ENCODE measurements at places on chromosomes 5 and 9.

DNA sequence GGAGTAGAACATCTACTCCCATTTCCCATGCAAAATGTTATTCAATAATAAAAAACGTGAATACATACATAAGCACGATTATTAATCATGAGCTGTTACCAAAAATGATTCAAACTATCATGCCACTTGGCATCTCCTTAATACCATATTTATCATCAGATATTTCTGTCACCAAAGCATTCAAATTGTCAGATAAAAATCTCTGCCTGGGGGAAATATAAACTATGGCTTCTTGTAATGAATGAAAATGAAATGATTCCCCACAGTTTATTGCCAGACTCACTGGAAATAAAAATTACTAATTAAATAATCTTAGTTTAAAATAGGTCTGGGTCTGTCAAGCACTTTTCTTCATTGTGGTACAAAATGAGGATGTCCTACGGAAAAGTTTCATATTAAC lies 265.4 kb downstream of the EDIL3 start:
- DNase-seq = peak; percentile 23

DNA sequence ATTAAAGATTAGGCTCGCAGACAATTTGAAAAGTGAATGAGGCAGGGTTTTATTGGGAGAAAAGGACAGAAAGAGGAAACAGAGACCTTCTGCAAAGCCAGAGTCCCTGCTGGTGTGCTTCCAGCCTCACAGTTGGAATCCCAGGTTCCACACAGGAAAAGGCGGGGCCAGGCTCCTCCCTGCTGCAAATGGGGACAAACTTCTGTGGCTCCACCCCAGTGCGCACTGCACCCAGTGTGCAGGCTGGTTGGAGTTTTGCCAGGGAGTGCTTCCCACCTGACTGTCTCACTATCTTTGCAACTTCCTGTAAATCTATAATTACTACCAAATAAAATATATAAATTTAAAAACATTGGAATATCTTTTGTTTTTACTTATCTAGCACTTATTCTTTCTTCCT lies 386.0 kb upstream of the GRIN3A start:
- no peak for DNase-seq

- no peak for DNase-seq
Measured at GRCh38 chr9:19484699-19485098, 75.9 kb downstream of the ACER2 start.

DNA sequence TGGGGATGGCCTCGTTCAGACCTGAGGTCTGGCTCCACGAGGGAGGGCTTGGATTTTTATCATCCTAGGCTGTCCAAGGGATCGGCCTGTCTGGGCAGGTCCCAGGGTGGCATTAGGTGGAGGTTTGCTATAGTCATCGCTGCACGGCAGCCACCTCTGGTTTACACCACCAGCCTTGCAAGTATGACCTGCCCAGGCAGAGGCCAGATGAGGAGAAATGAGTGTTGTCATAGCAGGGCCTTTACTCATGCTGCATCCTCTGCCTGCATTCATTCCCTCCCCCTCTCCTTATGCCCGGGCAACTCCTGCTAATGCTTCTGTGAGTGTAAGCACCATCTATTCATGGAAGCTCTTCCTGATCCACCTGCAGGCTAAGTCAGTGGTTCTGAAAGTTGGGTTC lies 15.3 kb upstream of the NDST1 start:
- DNase-seq = peak; percentile 78

DNA sequence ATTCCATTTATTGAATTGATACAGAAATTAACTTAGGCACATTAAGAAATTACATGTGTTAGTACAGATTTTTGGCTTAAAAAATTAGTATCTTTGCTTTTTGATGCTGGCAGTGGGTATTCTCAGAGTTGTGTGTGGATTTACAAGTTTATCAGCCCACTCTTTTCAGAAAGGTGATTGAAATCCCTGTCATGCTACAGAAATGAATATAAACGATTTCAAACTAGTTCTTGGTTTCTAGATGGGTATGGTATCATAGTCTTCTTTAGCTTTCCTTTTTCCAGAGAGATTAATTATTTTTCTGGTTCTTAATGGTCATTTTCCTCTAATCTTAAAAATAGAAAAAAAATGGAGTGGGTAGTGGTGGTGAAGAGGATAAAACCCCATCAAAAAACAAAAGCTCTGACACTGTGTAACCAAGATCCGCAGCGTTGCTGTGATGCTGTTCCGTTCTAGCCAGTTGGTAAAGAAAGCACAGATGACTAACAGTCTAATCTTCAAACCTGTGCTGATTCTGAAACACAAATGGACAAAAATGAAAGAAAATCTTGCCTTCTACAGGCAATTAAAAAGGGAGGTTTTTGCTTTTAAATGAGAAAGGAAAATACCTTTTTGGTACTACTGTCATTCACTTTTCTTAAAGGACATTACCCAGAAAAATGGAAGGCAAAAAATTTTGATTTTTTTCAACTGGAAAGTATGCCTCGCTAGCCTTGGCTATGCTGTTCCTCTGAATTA lies 5.2 kb downstream of the LRRTM2 start:
- DNase-seq = no peak

GRCh38 chr5:28603869-28604268 lies 1565.5 kb upstream of the CDH9 start:
- DNase-seq = peak; percentile 7

- peak; percentile 87 for DNase-seq
Measured at GRCh38 chr5:40291338-40291737, 388.4 kb upstream of the PTGER4 start.

DNA sequence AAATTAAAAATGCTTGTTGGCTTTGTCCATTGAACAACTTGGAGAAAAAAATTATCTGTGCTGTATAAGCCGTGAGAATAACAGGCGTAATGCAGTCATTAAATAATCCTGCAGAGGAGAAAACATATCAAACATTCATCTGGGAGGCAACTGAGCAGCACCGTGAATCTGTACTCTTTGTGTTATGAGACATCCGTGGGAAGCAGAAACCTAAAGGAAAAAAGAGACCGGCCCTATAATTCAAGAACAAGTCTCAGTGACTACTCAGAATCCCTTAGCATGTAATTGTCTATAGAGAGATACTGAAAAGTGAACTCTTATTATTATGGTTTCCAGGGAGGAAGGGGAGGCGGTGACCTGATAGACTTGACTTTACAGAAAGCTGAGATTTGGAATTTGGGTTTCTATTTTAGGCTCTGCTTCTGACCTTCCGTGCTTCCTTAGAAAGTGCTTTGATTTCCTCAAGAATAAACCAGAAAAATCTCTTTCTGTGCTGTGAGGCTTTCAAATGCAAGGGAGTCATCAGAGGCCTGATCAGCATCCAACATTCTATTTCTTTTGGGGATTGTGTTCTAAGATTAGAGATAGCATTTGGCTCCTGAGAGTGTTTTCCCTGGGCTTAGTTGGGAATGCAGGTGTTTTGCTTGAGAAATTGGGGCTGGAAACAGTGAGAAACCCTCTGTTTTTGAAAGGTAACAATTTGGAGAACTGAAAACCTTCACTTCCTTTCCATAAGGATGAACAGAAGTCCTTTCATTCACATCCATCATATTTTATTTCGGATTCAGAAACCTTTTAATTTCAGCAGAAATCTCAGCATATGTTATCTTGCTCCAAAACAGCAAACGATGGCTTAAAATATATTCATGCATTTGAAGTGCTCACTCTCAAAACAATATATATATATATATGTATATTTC lies 296.7 kb downstream of the CSNK1G3 start:
- no peak for DNase-seq

DNA sequence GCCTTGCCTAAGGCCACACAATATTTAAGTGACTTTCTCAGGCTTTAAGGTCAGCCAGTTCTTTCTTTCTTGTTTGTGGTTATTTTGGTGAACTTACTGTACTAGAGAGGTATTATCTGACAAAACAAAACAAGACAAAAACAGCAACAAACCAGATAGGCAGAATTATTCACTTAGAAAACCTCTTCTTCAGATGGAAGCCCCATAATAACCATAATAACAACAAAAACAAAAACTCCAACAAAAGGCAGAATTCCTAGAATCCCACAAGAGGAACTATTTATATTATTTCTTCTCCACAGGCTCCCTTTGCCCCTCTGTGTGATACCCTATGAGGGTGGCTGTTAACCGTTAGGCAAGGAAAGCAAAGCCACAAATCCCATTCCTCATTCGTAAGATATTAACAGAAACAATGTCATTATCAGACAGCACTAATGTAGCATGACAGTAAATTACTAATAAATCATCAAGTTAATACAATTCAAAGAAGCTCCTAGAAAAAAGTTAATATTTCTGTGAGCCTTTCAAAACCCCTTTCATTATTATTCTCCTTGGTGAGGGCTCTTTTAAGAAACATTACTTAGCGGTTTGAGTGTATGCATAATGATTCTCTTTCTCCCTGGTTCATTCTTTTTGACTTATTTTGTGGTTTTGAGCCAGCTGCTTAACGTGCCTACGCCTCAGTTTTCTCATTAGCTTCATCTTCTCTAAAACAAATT lies 274.9 kb downstream of the EFNA5 start:
- no peak for DNase-seq

GRCh38 chr5:139382807-139383206 lies 290 bp downstream of the SLC23A1 start:
- no peak for DNase-seq

DNA sequence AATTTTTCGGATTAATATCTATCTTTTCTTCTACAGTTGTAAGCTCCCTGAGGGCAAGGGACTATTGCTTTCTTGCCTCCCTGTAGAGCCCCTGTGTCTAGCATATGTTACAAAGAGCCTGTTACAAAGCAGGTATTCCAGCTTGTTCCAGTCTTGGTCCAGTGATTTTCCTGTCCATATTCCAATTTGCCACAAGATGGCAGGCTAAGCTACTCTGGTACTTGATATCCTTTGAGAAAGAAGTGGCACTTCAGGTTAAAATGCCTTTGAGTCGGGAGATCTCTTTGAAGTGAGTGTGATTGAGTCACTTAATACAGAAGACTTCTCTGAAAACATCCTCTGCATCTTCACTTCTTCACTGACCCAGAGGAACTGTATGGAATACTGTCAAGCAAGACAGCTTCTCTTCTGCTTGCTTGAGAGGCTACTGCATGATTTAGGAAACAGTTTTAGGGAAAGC lies 24.5 kb downstream of the CAVIN4 start:
- peak; percentile 42 for DNase-seq

DNA sequence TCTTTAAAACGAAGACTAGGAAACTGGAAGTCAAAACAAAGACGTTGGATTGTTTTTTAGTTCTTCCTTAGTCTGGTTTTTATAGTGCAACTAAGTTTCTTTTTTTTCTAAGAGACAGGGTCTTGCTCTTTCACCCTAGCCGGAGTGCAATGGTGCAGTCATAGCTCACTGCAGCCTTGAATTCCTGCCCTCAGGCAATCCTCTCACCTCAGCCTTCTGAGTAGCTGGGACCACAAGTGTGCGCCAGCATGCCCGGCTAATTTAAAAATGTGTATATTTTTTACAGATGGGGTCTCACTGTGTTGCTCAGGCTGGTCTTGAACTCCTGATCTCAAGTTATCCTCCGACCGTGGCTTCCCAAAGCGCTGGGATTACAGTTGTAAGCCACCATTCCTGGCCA lies 27.6 kb downstream of the ZFYVE16 start:
- no peak for DNase-seq

DNA sequence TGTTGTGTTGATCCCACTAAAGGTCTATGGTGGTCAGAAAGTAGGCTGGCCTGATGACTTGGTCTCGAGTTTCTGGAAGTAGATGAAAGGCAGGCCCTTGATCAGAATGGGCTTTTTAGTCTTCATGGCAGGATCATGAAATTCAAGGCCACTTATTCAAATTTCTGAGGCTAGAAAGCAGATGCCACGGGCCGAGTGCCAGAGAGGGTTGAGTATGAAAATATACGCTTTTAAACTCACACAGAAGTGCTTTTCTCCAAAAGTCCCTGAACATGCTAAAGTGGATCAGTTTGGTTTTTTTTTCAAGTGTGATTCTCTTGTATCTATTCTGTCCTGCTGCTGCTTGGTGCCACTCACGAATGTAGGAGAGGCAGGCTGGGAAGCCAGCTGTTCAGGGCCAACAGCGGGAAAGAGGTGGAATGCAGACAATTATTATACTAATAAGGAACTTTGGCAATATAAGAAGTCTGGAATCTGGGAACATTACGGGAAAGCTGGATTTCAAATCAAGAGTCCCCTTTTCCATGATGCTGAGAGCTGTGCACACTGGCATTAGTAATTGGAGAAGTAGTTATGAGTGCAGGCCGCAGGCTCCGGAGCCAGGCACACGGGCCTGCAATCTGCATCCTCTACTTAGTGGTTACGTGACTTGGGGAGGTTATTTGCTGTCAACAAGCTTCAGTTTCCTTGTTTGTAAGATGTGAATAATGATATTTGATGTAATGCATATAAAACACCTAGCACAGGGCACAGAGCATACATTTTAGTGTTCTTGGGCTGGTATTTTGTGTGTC lies 95.8 kb downstream of the LMNB1 start:
- DNase-seq = no peak

GRCh38 chr9:95721061-95721531 lies 154.4 kb upstream of the ERCC6L2 start:
- no peak for DNase-seq

DNA sequence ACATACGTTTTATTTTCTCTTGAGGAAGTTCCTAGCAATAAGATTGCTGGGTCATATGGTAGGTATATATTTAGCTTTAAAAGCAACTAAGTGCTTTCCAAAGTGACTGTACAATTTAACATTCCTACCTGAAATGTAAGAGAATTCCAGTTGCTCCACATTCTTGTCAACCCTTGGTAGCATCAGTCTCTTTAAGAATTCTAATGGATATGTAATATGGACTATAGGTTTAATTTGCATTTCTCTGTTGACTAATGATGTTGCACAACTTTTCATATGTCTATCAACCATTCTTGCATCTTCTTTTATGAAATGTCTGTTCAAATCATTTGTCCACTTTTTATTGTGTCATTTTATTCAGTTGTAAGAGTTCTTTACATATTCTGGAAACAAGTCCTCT lies 6.7 kb upstream of the RASEF start:
- no peak for DNase-seq

- peak; percentile 15 for DNase-seq
Measured at GRCh38 chr5:173767574-173768266, 120.4 kb upstream of the CPEB4 start.

GRCh38 chr5:14953075-14953607 lies 81.6 kb upstream of the ANKH start:
- no peak for DNase-seq

DNA sequence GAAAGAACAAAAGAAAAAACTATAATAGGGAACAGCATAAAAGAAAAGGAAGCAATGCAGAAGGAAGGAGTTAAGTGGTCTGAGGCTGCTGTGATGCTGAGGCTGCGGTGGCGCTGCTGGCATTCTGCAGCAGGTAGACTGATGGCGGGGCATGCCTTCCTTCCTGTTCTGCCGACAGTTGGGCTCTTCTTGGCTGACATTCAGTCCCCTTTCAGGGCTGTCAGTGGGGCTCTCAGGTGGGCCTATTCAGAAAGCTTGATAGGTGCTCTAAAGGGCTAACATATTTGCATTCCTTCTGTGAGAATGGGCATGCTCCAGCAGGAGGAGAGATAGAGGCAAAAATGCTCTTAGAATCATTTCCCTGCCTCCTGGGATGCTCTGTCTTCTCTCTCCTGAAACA lies 5.1 kb upstream of the CLINT1 start:
- DNase-seq = no peak

GRCh38 chr5:149904293-149904886 lies 40.2 kb downstream of the PDE6A start:
- no peak for DNase-seq

GRCh38 chr9:113626735-113627495 lies 163.4 kb downstream of the RGS3 start:
- no peak for DNase-seq
